ENCODE measurements at places on chromosomes 7 and 10.

DNA sequence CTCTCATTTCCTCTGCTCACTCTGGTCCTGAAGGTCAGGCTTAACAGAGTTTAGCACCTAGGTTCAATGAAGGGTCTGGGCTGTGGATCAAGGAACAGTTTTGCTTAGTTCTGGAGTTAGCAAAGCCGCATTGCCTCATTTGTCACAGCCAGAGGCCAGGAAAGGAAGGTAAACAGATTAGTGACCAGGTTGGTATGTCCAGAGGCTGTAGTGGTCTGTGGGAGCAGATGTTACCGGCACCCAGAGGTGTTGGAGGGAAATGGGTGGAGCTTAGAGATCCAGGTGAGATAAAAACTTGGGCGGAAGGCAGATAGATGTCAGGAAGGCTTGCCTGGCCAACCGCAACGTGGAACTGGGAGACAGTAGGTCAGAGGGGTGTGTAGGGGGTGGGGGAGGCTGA lies 36.6 kb upstream of the ZMIZ2 start:
- DNase-seq: no peak

- no peak for DNase-seq
Measured at GRCh38 chr7:55624813-55625212, 52.5 kb upstream of the VOPP1 start.

DNA sequence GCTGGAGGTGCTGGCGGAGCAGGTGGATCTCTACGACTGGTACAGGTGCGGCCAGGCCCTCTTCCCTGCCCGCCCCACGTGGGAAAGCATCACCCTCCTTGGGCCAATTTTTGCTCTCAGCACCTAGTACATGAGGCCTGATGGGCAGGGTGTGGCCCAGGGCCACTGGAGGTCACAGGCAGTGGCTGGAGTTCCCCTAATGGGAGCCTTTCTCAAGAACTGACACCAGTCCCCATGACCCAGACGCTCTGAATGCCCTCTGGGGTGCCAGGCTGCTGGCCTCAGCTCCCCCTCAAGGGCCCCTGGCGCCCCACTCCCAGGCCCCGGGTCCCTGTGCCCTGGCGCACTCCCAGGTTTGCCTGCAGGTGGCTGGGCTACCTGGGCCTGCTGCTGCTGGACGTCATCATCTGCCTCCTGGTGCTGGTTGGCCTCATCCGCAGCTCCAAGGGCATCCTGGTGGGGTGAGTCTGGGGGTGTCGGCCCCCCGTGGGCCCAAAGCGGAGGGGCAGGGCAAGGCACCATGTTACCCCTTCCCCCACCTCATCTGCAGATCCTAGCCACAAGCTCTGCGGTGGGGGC lies 15.9 kb downstream of the TTYH3 start:
- DNase-seq: no peak

DNA sequence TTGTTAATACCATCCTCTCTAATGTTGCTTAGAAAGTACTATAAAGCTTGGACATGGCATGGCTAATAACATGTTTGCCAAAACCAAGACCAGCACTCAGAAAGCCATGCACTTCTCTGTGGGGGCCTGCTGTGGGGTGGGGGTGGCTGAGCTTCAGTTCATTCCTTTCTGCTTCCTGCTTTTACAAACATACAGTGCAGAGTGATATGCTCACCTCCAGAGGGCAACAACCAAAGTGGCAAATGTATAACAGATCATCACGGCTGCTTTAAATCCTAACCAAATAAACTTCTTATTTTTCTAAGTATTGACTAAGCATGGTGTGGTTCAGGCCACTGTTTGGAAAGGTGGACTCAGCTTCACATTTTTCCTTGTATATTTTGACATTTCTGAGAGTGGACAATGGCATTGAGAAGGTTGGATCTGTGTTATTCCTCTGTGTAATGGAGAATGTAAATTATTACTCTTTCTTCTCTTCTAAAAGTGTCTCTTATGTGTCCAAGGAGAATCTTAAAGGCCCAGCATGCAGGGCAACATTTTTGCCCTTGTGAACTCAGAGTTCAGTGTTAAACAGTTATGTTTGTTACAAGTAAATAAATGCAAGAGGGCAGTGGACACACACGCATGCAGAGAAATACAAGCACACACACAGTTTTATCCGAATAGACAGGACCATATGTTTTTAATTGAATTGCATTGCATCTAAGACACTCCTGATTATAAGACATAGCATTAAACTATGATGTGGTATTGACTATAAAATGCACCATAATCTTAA lies 186.1 kb downstream of the HERPUD2 start:
- DNase-seq: no peak

GRCh38 chr10:59830601-59831259 lies 75.6 kb downstream of the CCDC6 start:
- no peak for DNase-seq

DNA sequence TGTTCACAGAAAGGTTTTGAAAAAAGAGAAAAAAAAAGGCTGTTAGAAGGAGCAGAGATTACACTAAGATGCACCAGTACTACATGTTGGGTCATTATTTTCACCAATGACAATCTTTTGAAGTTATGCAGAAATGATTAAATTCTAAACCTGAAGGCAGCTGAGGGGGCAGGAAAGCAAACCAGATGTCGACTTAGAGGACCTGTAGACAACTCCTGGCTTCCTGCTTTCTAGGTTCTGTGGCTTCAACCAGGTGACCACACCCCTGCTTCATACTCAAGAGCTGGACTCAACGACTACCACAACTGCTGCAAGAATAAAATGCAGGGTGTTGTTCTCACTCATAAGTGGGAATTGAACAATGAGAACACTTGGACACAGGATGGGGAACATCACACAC lies 30.0 kb downstream of the MYOF start:
- no peak for DNase-seq

GRCh38 chr10:111709603-111710002 lies 474.0 kb downstream of the GPAM start:
- no peak for DNase-seq

GRCh38 chr10:6995831-6996230 lies 415.0 kb downstream of the SFMBT2 start:
- DNase-seq: no peak

Data from activated T-helper 1 cell treated with anti-CD3 and anti-CD28 coated beads, Interleukin-12 subunit alpha, Interleukin-12 subunit beta, Interleukin-2, Interleukin-4 antibody, amounts not matched to agents 30 ng/mL and 10 ng/mL and 1 ng/mL, durations not matched to agents 14 hours and 24 hours and 36 hours (primary cell).